ENCODE measurements at places on chromosomes 7 and 10.

GRCh38 chr7:24477398-24478136 is 95.7 kb upstream of the PALS2 start:
- no peak for DNase-seq

DNA sequence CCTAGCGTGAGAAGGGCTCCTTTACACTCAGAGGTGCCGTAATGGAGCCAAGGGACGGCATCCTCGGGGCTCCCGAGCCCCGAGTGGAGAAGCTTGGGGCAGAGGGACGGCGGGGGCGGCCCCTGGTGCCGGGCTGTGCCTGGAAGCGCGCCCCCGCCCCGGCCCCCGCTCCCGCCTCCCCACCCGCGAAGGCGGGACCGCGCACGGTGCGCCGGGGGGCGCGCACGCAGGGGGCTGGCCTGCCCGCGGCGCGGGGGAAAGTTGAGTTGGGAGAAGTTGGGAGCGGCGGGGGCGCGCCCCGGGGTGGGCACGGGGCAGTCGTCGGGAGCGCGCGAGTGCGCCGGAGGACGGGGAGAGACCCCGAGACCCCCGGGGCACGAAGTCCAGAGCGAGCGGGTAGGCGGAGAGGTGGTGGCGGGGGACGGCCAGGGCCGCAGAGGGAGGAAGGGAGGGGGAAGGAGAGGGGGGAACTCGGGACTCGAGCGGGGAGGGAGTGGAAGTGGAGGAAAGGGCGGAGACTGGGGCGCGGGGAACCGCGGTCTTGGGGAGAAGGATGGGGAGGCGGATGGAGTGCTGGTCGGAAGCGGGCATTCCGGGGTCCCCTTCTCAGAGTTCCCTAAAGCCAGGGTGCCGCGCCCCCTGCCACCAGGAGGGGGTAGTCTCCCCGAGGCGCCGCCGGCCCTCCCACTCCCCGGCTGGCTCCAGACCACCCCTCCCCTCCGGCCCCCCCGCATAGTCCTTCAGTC is at the start of gene SLC4A2:
TSS of gene SLC4A2 (plus strand) at position 223 of the 746 bp plus-strand sequence. CDS start 2,399 bp downstream, outside the sequence.
- peak; percentile 82 for DNase-seq

DNA sequence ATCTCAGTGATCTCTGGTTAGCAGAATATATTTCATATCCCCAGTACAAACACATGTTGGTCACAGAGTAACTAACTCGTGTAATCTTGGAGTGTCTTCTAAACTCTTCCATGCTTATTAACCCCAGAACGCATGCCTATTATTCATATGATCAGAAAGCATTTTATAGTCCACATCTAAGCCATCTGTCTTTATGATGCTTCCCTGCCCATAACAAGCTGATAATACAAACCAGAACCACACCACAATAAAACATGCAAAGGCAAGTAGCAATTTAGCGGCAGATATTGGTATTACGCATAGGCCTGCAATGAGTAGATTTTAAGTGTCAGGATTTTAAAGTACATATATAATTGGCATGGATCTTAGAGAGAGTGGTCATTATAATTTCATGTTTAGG is 120.0 kb upstream of the PRKCQ start:
- DNase-seq, result no peak

- no peak for DNase-seq
These were observed 467 bp downstream of the MMRN2 start for GRCh38 chr10:86956848-86957448.

DNA sequence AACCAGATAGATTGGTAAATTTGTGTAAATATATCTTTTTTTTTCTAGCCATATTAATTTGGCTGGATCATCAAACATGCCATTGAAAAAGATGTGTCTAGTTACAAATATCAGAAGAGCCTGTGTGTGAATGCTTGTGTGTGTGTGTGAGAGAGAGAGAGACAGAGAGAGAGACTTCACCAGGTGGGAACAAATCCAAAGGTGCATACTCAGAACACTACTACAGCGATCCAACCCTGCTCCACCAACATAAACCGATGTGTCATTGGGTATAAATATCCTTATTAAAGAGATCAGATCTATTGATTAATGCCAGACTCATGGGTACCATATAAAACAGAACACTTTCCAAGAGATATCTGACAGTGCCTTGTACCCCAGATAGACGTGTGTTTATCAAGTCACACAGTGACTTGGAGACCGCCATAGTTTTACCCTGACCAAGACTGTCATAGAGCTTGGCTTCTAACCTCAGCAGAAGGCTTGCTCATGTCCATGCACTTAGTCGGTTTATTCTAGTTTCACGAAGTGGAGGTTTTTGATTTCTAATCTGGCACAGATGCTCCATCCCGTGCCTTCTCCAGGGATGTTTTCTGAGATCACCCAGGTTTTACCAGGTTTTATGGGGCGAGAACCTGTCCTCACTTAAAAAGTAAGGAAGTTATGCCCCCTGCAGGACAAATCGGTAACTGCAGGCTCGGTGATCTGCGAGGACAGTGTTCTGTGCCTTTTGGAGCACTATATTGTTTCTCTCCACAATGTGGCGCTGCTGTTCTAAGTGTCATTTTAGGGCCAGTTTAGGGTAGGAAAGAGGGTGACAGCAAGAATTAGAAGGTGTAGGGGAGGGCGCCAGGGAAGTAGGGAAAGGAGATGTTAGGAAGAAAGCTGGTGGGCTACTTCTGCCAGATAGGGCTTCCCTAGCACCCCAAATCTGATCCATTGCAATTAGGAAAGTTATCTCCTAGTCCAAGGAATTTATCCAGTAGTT is 29.3 kb upstream of the WNT8B start:
- DNase-seq, result peak; percentile 72

GRCh38 chr10:71817831-71818655 is 33.0 kb downstream of the PSAP start:
- no peak for DNase-seq

- DNase-seq, result no peak
These were observed 79.2 kb upstream of the PTPRZ1 start for GRCh38 chr7:121793716-121794115.

Data from GM18507 (cell line).